T-helper 2 cell (primary cell): ENCODE measurements at places on chromosomes 16 and 17.
A peak's percentile ranks its signal among the peaks of the same experiment; 100 is the strongest.

GRCh38 chr17:80843741-80844156 is 147.9 kb upstream of the CHMP6 start:
- no peak for DNase-seq

DNA sequence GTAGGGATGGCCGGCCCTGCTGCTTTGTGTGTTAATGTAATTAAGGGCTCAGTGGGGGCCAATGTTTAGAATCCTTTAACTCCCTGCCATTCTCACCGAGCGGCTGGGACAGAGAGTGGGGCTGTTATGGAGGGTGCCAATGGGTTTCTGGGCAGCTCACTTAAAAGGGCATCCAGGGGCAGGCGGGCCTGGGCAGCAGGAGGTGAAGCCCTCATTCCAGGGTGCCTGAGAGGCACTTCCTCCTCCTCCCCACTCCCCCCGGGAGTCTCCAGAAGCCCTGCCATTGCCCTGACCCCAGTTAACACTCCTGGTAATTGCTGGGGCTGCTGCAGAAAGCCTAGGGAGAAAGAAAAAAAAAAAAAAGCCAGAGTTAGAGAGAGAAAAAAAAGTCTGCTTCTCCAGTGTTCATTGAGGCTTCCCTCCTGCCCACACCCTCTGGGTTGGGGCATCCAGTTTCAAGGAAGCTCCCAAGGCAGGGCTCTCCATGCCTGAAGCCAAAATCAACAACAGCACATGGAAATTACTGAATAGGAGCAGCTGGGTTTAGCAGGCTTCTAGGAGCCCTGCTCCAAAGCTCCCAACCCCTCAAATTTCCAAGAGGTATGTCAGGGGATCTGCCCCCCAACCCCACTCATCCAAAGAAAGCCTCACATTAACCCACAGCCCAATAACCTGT is 28.0 kb downstream of the CUEDC1 start:
- no peak for DNase-seq

DNA sequence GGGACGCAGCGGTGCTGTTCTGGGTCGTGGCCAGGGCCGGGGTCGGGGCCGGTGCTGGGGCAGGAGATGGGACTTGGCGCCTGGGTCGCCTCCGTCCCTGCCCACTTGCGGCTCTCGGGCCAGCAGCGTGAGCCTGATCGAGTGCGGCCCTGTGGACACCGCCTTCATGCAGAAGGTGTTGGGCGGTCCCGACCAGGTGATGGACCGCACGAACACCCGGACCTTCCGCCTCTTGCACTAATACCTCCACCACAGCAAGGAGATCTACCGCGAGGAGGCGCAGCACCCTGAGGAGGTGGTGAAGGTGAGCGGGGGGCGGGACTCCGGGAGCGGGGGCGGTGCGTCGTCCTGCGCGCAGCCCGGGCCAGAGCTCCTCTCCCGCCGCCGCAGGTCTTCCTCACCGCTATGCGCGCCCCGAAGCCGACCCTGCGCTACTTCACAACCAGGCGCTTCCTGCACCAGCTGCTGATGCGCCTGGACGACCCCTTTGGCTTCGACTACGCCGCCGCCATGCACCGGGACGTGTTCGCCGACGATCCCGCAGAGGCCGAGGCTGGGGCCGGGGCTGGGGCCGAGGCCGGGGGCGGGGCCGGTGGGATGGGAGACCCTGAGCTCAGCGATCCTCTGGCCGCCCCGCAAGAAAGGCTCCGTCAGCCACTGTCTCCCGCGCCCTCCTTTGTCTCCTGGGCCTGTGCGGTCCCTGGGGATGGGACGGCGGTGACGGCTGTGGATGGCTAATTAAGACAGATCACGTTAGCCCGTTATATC is 4.5 kb upstream of the HSD17B1 start:
- peak; percentile 53 for DNase-seq

DNA sequence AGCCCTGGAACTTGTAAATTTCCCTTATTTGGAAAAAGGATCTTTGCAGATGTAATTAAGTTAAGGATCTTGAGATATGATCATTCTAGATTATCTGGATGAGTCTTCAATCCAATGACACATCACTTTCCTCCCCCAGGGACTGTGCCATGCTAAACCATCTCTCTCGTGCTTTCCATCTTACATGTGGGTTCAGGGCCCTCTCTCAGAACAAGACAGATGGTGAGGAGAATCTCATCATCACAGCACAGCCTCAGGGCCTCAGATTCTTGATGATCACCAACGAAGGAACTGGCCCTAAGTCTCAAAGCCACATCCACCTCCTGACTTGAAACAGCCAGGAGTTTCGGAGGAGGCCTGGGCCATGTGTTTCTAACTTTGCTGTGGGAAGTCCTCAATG is 78.7 kb downstream of the LITAF start:
- no peak for DNase-seq

DNA sequence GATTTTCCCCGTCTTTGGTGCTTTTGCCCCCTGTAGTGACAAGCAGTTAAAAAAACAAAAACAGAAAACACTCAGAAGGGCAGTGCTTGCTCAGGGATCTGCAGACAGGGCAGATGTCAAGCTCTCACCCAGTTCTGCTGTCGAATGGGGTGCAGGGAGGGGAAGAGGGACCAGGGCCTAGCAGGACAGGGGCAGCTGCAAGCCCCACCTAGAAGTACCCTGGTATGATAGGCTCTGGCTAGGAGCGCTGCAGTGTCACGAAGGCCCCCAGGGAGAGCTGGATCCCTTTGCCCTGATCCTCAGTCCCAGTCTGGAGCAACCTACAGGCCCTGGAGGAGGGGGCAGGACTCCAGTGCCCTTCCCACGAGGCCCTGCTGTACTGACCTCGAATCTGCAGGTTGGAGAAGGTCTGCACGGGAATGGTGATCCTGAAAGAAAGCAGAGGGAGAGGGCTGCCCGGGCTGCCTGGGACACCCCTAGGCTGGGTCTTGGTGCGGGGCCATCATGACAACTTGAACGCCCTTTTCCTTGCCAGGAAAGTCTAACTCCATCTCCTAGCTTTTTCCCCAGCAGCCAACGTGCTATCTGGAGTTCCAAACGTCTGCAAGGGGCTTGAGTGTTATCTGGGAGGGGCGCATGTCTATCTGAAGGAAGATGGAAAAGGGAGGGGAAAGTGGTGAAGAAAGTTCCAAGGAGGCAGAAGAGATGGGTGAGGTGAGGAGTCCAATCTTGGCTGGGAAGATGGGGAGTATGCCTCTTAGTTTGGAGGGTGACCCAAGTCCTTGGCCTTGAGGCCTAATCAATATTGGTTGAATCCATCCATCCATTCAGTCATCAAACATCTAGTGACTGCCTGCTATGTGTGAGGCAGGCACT is 4.8 kb downstream of the GFAP start:
- DNase-seq, result no peak

- DNase-seq, result no peak
Measured at GRCh38 chr16:17403156-17403809, 67.5 kb downstream of the XYLT1 start.

- DNase-seq, result no peak
Measured at GRCh38 chr16:58471209-58471975, 28.6 kb upstream of the NDRG4 start.

DNA sequence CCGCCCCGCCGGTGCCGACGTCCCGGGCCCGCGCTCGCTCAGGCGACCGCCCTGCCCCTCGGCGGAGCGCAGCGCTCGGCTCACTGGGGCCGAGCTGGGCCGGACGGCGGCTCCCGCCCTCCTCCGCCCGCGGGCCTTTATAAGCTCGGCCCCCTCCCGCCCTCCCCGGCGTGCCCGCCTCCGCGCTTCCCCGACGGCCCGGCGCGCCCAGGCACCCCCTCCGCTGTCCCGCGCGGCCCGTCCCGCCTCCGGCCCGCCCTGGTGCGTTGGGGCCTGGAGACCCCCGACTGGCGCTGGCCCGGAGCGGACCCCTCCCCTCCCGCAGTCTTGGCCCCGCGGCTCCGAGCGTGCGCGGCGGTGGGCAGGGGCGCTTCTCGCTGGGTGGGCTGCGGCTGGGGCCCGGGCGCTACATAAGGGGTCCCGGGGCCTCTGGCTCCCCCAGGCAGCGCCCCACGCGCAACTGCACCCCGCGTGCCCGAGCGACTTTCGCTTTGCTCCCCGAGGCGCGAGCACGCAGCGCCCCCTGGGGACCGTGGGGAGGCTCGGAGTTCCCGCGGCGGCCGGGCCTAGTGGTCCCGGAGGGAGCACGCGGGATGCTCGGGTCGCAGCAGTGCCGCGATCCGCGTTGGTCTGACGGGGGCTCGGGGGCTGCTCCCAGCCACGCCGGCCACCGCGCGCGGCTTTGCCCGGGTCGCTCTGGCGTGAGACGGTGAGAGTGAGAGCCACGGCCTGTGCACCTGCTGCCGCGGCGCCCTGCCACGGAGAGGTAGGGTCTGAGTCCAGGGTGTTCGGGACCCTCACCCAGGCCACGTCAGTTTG is at the start of gene PIEZO1:
Gene PIEZO1, minus strand, starts transcription at position 115 of the 819 bp plus-strand sequence. CDS start 256 bp downstream, outside the sequence.
- peak; percentile 82 for DNase-seq

GRCh38 chr17:76445697-76446448 is 7.1 kb downstream of the UBE2O start:
- DNase-seq, result no peak
